Eye (tissue), 1 donor: ENCODE measurements at places on chromosomes 12 and 14.

DNA sequence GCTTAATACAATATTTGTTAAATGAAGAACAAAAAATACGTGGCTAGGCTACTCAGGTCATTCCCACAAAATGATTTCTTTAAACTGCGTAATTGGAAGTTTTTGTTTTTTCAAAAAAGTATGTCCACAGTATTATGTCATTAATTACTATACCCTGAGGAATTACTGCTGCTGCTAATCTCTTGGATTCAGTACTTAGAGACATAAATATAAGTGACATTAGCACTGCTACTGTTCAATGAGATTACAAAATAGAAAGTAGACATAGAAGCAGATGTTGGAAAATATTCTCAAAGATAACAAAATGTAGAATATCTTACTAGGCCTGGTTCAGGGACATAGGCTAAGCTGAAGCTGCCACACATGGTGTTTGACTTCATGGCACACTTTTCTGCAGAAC is 36.3 kb downstream of the HMGA2 start:
- no peak for DNase-seq

- DNase-seq, result no peak
Observed at GRCh38 chr12:29614694-29615325, 117.3 kb upstream of the OVCH1 start.

DNA sequence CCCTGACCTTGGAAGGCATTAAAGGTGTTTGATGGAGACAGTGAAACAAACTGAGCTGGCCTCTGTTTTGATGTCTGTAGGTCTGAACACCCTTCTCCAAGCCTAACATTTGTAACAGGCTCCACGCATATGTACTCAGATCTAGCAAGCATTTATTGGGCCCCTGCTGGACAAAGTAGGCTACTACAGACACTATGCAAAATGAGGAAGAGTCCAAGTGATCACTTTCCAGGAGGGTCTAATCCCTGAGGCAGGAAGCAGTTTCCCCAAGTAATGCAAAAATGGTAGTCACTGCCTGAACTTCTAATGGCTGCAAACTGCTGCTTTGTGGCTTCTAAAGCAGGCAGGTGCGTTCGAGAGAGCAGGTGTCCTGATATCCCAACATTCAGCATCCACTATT is 405.8 kb downstream of the MED13L start:
- peak; percentile 59 for DNase-seq

- DNase-seq, result no peak
Observed at GRCh38 chr12:11916113-11916512, 154.6 kb upstream of the BCL2L14 start.

GRCh38 chr12:89349814-89350213 is 2.5 kb downstream of the DUSP6 start:
- peak; percentile 73 for DNase-seq

GRCh38 chr12:110281549-110282299 is 677 bp downstream of the ATP2A2 start:
- no peak for DNase-seq

DNA sequence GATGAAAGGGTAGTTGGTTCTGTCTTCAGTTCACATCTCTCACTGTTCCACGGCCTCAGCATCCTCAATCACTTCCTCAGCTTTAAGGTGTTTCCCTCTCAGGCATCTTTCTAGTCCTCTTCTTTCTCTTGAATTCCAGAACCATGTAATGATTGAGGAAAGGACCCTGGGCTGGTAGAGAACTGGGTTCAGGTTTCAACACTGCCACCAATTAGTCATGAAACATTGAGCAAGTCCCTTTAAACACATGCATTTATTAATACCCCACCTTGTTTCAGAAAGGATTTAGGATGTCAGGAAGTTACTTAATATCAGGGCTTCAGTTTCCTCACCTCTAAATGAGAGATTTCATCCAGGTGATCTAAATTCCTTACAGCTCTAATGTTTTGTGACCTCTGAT is 7.2 kb downstream of the DMAC2L start:
- no peak for DNase-seq

DNA sequence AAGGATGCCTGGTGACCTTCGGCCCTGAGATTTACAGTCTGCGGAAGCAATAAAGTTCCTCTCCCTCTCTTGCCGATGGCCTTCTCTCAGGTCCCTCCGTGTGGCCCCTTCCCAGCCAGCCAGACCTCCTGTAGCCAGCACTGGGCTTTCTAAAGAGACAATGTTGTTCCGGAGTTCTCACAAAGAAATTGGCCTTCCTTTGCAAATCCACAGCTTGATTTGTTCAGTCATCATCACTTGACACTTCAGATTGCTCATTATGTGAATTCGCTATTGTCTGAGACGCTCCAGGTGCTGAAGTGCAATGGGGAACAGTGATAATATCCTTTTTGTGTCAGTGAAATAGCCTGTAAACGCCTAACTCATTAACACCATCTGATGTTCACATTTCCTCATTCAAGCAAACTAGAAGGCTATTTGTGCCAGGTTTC is 43.7 kb upstream of the GPHB5 start:
- peak; percentile 71 for DNase-seq

- no peak for DNase-seq
Observed at GRCh38 chr12:130058926-130059472, 103.3 kb upstream of the FZD10 start.

GRCh38 chr12:27754795-27755194 is 25.2 kb upstream of the KLHL42 start:
- no peak for DNase-seq

DNA sequence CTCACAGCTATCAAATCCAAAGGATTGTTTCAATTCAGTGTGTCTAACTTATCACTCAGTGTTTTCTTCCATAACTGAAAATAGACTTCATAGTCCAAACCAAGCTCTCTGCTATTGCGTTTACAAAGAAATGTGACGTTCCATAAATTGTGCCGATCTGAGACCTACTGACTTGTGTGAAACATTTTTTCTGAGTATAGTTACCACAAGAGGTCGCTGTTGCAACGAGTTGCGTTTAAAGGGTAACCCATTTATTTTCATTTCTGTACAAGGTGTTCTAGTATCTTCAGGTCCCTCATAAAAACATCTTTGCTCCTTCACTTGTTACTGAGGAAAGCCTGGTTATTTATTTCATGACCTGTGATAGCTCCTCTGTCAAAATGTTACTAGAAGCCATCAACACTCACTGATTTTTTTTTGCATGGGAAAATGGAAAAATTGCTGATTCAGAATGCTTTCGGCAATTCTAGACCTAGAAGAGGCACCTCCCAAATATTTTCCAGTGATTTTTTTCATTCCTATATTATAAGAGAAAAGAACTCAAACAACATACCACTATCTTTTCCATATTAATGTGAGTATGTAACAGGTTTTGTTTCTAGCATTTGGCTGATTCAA is 60.9 kb upstream of the OR4E1 start:
- DNase-seq, result peak; percentile 76

DNA sequence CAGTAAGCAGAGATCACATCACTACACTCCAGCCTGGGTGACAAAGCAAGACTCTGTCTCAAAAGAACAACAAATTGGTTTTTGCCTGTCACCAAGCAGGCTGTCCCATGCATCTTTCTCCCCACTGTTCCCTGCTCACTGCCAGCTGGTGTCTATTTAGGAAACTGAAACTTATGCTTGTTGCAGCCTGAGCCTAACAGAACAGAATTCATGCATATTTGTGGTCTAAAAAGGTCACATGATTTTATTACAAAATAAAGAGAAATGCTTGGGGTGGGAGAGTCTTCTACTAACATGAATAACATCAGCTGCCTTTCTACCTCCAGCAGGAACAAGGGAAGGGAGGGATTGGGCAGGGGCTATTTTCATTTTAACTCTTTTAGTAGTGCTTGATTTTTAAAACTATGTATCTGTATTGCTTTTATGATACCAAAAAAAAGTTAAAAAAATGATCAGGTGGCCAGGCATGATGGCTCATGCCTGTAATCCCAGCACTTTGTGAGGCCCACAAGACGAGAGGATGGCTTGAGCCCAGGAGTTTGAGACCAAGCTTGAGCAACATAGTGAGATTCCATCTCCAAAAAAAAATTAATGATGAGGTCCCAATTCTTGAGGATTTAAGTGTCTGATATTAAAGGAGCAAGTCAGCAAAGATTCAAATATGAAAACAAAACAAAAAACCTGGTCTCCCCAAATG is 923 bp downstream of the STAT2 start:
- peak; percentile 41 for DNase-seq

GRCh38 chr12:129659961-129660622 is 243.7 kb downstream of the TMEM132D start:
- peak; percentile 67 for DNase-seq

DNA sequence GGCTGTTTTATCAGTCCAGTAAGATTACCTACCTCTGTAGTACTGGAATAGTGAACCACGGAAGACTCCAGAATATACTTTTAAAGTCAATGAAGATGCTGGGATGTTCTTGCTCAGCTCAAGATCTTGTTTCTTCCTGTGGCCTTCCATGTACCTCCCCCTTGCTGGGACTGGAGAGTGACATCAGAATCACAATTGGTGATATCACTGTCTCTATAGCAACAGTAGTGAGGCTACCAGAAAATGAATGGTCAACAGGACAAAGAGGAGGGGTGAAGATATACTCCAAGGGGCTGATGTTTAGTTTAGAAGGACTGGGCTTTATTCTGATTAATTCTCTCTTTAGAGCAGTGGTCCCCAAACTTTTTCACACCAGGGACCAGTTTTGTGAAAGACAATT is 3.8 kb downstream of the AKAP3 start:
- DNase-seq, result no peak

GRCh38 chr14:76348898-76349297 is 27.0 kb upstream of the ESRRB start:
- peak; percentile 43 for DNase-seq

DNA sequence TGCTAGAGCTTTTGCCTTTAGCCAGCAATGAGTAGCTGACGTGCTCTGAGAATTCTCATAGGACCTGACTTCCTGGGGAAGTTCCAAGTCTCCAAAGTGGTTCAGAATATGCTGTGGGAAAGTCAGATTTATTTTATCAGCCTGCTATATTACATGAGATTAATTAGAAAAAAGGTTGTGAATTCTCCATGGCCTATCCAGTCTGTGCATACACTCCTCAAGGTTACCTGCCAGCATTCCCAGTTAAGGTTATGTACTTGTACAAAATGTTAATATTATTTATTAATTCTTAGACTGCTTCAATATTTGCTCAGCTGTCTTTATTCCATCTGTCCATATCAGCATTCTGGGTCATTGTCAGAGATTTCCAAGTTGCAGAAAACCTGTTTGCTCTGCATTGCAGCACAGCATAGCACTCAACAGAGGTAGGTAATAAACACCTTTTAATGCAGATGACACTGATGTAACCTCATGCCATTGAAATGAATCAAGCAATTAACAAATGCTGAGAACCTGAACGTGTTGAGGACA is 2.7 kb upstream of the SEL1L start:
- DNase-seq, result peak; percentile 18

DNA sequence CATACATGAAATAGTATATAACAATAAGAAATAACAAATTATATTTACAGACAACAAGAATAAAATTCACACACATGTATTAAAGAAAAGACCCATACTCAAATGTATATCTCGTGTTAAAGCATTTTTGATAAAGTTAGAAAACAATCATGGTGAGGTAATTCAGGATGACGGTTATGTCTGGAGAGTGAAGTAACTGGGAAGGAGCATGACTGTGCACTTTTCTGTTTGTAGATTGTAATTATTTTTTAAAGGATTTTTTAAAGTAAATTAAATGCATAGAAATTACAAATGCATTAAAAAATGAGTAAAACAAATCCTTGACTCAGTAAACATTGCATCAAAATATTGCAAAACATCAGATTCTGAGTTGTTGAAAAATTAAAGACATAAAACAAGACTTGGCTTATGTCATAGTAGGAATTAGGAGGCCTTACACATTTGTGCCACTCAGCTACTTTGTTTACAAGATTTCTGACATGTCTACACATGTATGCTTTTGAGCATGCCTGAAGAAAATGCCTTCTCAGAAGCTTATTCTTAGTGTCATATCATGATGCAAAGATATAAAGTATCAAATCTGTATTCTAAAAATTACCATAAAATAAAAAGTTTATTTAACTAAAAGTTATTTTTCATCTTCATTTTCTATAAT is 1325.1 kb downstream of the SLC16A7 start:
- no peak for DNase-seq
